ENCODE measurements at places on chromosomes 13 and 19.

- no peak for DNase-seq
These were observed 21.1 kb upstream of the ZNF766 start for GRCh38 chr19:52248241-52248640.

GRCh38 chr19:18233224-18233825, 7.1 kb upstream of the PDE4C start:
- DNase-seq, result peak; percentile 54

DNA sequence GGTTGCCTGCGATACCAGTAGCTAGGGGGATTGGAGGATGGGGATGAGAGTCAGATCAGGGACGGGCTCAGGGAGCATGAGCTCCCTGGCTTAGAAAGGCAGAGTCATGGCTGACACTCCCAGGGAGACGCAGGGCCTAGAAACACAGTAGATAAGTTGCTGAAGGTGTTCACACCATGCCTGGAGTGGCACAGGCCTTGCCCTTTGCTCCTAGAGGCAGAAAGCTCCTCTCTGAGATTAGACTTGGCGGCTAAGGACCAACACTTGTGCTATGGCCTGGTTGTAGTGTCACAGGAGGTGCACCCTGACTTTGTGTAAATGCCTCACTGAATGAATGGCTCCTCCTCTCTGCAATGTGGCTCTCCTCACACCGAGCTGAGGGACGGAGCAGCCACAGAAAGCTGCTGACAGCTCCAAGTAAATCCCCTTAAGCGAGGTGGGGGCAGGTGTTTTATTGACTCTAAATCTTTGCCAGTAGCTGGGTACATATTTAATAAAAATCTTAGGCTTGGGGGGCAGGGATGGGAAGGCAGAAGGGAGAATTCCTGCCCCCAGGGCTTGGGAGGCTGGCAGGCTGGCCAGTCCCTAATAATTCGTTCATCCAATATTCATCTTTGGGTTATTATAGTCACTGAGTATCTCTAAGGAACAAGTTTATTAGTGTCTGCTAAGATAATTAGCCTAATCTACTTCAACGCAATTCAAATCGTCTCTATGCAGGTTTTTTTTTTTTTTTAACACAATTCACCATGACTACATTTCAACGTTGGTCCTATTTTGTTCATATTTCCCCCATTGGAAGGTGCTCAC, 54.9 kb downstream of the SIAH3 start:
- no peak for DNase-seq

GRCh38 chr13:99396446-99396845, 89.2 kb upstream of the GPR183 start:
- DNase-seq, result peak; percentile 12

- no peak for DNase-seq
These were observed 255.0 kb upstream of the SLITRK1 start for GRCh38 chr13:84137292-84137691.

DNA sequence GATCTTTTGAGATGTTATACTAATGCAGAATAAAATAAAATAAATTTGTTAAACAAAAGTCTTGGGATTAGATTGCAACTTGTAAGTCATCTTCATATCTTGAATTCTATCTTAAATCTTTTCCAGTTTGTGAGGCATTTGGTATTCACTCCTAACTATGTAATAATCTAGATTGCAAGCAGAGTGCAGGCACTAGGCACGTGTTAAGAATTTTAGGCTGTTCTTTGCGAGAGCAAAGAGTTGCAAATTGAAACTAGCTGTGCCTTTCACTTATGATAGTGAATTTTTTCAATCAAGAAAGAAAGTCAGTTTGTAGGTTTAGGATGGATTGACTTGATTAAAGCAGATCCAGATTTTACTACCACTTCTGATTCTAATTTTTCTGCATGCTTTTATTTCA, 264.1 kb upstream of the SPRY2 start:
- no peak for DNase-seq

- no peak for DNase-seq
These were observed 97.2 kb downstream of the SUCLA2 start for GRCh38 chr13:47903836-47904235.

DNA sequence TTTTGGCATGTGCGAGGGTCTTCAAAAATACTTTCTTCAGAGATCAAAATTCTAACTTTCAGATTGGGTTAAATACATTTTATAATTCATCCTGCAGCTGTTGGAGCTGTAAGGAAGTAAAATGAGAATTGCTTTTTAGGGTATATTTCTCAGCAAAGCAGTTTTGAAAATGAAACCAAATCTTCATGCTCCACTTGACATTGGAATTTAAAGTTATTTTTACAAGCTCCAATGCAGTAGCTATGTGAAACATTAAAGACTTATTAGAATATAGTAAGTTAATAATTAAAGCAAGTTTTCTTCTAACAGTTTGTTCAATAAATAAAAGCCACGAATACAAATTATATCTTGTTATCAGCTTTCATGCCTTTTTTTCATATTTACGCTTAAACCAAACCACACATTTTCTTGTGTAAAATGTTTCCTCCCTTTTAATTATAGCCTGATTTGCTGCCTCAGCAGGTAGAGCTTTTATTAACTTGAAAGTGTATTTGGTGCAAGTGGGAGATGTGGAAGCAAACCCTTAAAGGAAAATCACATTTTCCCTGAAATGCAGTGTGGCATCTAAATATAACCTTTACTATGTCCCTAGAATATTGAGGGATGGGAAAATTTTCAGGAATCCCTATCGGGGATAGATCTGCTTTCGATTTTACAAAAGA, 12.4 kb upstream of the MICU2 start:
- no peak for DNase-seq

DNA sequence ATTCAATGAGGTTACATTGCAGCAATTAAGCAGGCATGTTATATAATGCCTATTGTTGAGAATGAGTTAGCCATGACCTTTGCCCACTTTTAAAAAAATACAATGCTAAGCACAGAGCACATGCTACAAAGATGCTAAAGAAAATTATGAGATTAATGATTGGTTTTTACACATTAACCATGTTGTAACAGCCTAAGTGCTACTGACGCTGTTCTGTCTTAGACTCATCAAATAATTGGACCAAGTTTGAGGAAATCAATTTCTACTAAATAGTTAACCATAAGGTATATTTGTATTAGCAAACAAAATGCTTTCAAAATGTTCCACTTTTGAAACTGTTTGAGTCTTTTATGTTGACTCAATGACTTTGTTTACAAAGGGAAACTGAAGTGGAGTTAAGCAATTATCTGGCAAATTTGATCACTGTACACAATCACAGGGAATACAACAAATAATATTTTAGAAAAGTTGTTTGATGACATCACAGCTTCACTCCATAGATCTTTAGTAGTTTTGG, 14.3 kb downstream of the MIR17HG start:
- no peak for DNase-seq

DNA sequence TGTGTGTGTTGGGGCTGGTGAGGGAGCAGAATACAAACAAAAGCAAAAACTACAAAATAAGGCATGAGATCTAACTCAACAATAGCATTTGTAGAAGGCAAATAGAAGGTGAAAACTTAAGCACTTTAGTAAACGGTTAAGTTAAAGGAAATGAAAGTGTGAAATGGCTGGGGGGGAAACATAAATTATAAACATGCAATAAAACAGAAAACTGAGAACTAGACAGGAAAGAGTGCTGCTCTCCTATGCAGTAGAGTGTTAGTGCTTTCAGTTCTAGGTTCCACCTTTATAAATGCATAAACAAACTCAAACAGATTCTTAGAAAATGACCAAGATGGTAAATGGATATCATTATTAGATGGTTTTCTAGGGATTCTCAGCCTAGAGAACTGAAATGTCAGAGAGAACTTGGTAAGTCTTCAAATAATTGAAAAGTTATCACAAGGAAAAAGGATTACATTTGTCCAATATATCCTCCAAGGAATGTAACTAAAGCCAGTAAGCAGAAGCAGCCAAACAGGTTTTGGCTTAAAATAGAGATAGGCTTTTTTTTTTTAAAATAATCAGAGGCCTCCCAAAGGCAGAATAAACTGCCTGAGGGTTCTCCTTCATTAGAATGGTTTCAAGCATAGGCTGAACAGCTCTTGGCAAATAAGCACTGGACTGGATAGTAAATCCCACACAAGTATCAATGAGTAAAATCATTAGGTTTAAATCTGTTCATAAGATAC, 23.3 kb downstream of the RBM26 start:
- no peak for DNase-seq

DNA sequence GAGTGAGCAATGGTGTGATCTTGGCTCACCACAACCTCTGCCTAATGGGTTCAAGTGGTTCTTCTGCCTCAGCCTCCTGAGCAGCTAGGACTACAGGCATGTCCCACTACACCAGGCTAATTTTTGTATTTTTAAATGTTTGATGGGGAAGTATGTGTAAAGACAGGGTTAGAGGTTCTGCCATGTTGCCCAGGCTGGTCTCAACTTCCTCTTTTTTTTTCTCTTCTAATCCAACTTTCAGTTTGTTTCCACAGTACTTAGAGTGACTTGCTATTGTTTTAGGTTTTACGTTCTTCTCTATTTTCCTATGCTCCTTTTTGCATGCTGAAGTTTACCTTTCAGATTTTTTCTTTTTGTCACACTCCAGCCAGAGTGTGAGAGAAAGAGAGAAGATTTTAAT, 1433.0 kb downstream of the UQCRFS1 start:
- no peak for DNase-seq

GRCh38 chr13:113354831-113355610, 8.9 kb downstream of the GRTP1 start:
- DNase-seq, result no peak

DNA sequence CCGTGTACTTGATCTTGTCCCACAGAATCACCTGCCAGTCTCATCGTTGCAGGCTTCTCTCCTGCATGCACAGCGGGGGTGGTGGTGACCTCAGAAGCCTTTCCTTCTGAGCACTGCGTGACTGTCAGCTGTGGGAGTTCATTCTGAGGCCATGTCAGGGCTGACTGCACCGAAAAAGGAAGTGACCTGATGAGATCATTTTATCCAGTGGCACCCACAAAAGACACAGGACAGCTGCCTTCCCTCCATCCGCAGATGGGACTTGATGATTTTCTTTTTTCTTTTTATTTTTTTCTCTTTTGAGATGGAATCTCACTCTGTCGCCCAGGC, 89.7 kb downstream of the RAB20 start:
- no peak for DNase-seq

- DNase-seq, result no peak
These were observed 18.3 kb downstream of the CCDC97 start for GRCh38 chr19:41328157-41328841.

DNA sequence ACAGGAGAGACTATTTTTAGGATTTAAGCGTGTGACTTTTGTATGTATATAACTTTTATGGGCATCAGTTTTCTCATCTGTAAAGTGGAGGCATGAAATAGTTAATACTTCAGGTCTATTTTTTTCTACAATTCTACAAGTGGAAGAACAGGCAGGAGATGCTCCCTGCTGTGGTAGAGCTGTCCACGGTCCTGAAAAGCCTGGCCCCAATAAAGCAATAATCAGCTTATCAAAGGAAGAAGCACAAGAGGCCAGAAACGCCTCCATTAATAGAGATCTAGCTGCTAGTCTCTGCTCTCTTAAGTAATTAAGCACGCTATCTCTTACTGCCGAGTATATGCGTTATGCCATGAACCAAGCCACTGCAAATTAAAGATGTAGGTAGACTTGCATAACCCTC, 28.0 kb upstream of the WASF3 start:
- DNase-seq, result no peak

- DNase-seq, result no peak
These were observed 169.4 kb upstream of the CSNK1A1L start for GRCh38 chr13:37274569-37275497.

DNA sequence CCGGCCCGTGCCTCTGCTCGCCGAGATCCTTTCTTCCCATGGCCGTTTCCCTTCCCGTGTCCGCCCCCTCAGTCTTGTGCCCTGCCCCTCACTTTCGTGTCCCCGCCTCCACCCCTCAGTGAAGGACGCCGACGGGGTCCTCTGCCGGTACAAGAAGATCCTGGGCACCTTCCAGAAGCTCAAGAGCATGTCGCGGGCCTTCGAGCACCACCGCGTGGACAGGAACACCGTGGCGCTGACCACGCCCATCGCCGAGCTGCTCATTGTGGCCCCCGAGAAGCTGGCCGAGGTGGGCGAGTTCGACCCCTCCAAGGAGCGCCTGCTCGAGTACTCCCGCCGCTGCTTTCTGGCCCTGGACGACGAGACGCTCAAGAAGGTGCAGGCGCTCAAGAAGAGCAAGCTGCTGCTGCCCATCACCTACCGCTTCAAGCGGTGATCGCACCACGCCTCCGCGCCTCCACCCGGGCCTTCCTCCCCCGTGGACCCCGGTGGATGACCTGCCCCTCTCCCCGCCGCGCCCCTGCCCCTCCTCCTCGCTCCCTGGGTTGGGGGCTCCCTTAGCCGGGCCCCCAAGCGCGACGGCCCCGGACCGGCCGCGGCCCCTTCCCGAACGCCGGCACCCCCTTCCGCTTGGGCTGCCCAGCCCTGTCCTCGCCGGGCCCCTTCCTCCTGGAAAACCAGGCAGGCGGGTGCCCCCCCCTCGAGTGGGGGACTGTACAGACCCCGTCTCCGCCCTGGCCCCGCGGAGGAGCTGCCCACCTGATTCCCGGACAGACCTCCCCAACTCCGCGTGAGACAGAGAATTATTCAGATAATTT, 2.3 kb upstream of the U2AF2 start:
- no peak for DNase-seq

GRCh38 chr13:49566461-49566860, 18.9 kb downstream of the RCBTB1 start:
- no peak for DNase-seq

GRCh38 chr13:37118016-37118415, 12.6 kb upstream of the CSNK1A1L start:
- no peak for DNase-seq

DNA sequence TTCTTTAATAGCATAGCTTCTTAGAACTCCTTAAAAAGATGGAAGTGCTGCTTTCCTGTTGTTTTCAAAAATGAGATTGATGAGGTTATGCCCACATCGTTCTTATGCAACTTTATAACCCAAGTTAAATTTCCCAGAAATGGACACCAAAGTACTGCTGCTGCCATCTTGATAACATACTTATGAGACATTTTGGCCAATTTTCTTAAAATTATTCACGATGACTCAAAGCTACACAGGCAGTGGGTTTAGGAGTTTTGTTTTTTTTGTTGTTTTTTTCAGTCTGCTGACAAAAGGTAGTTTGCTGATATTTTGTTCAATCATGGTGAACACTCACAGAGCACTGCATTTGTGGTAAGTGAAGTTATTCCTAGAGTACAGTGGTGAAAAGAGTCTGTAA, 54.9 kb upstream of the RFC3 start:
- DNase-seq, result no peak

- DNase-seq, result no peak
These were observed 86.9 kb downstream of the RAP2A start for GRCh38 chr13:97520866-97521265.

DNA sequence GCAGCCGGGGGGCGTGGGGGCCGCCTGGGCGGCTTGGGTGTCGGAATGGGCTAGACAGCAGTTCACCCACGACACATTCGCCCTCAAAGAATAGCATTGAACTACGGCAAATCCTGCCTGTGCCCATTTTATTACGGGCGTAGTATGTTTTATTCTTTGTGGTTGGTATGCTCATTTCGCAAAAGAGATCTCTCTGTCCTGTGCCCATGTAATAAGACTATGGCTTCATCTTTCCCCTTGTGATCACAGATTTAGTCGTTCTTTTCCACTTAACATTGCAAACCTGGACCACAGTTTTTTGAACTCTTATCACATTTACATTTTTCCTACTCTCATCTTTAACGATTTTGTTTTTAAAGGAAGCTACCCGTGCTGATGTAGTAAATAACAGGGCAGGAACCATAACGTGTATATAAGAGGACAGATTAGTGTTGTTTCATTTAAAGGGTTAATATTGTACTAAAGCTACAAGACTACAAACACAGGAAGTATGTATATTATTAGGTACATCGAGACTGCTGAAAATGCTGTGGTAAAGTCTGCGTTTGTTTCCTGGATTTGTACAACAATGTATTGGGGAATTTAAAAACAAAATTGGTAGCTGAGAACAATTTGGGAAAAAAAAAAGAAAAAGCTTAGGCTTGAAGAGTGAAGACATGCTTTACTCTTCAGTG, 3.2 kb upstream of the MYCBP2 start:
- DNase-seq, result no peak

All from pancreas (tissue), 10 donors.